Stimulated activated CD4-positive, alpha-beta T cell treated with anti-CD3 and anti-CD28 coated beads, Interleukin-1b, Interleukin-23, amount 100 ng/mL, for 1 hour (primary cell): ENCODE measurements at places on chromosomes 3 and 15.

DNA sequence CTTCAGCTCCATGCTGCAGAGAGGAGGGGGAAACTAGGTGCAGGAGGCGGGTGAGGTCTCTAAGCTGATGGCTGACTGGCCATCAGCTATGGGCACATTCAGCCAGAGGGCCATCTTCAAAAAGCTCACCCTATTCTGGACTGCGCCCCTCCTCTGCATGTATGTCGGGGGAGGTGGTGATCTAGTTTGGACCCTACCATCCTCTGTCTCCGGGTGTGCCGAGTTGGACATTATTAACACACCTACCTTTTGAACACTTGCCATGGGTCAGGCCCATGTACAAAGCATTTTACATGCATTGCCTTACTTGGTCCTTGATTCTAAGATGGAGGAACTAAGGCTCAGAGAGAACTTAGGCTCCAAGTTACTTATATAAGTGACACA, 1.4 kb downstream of the NISCH start:
- no peak for DNase-seq

GRCh38 chr15:31387479-31388118, 61.0 kb downstream of the KLF13 start:
- DNase-seq: no peak

- no peak for DNase-seq
Measured at GRCh38 chr3:71510510-71510909, 73.0 kb downstream of the FOXP1 start.

DNA sequence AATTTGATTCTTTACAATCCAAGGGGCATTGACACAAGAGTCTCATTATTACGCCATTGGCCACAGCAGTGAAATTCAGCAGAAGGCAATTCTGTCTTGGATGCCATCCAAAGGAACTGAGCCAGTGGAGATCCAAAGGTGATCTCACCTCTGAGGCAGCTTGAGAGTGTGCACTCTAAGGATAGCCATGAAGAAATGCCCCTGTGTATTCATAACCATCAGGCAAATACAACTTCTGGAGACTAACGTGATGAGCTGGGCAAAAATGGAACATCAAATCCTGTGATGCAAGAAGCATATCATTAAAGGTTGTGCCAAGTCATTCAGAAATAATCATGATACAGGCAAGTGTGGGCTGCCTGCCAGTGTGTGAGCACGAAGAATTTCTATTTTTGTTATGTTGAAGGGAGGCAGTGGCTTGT, 41.4 kb downstream of the ROBO2 start:
- DNase-seq: no peak

DNA sequence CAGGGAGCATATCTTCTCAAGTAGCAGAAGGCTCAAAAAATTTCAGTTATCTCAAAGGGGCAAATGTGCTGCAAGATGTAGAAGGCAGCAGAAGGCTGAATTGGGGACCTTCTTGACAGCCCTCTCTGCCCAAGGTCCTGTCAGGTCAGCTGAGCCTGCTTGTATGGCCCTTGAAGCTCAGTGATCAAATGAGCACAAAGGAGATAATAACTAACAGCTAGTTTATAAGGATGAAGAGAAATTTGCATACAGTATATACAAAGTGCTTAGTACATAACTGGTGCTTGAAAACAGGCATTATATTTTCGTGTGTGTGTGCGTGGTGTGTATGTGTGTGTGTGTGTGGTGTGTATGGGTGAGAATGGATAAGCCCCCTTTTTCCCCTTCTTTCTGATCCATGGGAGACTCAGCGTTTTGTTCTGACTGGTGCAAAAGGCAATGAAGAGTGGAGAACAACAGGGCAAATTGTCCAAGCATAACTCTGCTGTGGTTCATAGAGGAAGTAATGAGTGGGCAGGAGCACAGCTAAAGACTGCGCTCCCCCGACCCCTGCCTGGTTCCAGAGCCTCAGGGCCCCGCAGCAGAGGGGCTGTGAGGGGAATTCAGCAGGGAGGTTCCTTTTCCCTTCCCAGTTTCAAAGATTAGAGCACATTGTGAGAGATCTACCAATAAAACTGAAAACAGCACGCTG, 356.8 kb upstream of the NR2F2 start:
- DNase-seq: no peak

DNA sequence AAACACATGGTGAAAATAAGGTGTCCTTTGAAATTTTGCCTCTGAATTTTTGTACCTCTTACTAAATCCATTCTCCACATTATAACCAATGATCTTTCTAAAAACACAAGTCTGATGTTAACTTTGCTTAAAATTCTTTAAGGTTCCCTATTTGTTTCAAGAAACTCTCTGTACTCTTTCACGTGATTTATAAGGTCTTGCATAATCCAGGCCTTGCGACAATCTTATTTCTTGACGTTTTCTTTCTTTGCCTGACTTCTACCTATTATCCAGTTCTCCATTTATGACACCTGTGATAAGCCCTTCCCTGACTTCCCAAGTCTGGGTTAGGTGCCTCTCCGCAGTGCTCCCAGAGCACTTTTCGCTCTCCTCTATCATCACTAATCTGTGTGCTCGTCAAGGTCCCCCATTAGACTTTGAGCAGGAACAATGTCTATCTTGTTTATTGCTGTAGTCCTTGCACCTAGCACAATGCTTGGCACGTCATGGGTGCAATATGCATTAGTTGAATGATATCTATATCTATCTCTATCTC, 24.3 kb upstream of the KPNA1 start:
- DNase-seq: no peak

GRCh38 chr3:9883706-9884554, 3.9 kb upstream of the CIDEC start:
- no peak for DNase-seq

- no peak for DNase-seq
Measured at GRCh38 chr15:85767785-85768529, 26.8 kb downstream of the KLHL25 start.

DNA sequence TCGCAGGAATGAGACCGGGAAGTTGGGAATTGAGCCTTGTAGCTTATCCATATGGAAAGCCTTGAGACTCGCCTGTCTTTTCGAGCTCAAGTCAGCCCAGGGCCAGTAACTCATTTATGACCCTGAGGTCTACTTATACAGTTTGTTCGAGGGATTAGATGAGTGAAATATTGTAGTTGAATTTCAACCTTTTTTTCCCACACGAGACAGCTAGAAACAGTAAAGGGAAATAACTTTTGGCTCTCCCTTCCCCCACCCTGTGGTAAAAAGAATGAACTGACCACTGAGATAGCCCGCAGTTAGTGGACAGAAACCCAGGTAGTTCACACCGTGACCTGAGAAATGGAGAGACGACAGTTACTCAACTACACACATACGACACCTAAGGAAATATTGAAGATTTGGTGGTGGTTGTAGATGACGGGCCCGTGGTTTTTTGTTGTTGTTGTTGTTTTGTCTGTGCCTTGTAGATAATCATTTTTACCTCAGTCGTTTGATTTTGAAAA, 841 bp downstream of the EIF3J start:
- no peak for DNase-seq

- no peak for DNase-seq
Measured at GRCh38 chr3:31240874-31241273, 291.9 kb upstream of the STT3B start.

- no peak for DNase-seq
Measured at GRCh38 chr3:79086514-79086913, 681.3 kb downstream of the ROBO1 start.

DNA sequence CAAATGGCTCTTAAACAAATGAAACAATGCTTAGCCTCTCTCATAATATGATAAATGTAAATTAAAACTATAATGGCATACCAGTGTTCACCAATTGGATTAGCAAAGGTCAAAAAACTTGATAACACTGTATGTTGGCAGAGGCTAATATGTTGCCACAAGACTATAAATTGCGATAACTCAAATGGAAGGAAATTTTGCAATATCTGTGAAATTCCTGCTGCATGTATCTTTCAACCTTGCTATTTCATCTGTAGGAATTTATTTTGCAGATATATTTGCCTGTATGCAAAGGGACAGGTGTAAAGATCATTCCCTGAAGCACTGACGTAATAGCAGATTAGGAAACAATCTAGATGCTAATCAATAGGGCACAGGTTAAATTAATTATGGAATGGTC, 191.4 kb upstream of the EIF1B start:
- no peak for DNase-seq

DNA sequence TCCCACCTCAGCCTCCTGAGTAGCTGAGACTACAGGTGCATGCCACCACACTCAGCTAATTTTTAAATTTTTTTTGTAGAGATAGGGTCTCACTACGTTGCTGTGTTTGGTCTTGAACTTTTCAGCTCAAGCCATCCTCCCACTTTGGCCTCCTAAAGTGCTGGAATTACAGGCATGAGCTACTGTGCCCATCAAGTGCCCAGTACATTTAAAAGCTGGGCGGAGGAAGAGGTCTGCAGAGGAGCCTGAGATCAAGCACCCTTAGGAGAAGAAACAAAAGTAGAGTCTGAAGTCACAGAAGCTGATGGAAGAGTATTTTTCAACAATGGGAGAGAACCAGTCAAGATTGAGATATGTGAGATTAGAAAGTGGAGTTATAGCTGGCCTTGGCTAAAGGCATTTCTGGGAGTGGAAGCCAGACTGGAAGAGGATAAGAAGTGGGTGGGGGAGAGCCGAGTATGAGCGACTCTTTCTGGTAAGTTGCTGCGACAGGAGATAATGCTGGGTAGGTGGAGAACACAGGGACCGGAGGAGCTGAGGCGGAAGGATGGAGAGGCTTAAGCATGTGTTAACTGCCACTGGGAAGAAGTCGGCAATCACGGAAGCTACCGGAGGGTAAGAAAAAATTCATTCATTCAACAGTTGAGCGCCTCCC, 782 bp upstream of the IREB2 start:
- no peak for DNase-seq

GRCh38 chr15:73183071-73183470, 130.8 kb downstream of the NEO1 start:
- no peak for DNase-seq

GRCh38 chr3:124032311-124032880, 40.5 kb upstream of the ROPN1 start:
- DNase-seq: no peak

DNA sequence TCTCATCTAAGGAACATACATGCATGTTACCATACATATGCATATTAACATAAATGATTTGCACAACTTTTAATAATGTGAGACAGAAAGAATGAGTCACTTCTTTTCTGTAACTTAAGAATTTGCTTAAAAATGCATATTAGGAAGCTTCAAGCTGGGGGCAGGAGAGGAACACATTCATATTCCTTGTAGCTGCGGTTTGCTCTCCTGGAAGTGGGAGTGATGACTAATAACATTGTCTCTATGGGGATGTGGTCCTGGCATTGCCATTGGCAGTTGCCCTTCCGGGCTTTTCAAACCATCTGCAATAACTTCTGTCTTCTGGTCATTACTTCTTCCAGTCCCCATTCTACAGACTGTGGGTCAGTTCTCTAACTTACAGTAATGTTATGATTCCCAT, 15.6 kb downstream of the CHST2 start:
- no peak for DNase-seq

- no peak for DNase-seq
Measured at GRCh38 chr15:92130906-92131305, 262.8 kb upstream of the ST8SIA2 start.

- no peak for DNase-seq
Measured at GRCh38 chr3:153856932-153857331, 264.3 kb upstream of the ARHGEF26 start.

DNA sequence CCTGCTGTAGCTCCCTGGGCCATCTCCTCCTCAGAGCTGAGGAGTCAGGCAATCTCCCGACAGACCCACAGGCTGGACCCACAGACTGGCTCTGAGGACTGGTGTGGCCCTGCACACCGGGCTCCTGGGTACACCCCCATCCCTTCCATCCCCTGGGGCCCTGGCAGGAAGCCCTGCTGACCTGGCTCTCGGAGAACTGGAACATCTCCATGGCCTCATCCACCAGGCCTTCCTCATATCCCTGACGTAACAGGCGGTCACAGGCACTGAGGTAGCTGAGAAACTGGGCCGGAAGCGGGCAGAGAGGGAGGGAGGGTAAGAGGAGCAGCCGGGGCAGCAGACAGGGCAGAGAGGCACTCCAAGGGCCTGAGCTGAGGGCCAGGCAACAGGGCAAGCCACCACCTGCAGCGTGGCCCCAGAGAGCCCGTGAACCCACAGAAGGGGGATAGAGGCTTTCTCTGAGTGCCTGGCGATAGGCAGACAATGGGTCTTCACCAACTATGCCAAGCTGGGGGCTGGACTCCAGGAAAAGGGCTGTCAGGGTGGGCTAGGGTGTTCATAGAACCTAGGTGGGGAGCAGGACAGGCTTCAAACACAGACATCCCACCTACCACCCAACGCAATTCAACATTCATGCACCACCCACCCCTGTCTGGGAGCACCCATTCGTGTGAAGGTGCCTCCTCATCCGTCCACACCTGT, 17.9 kb downstream of the KBTBD13 start:
- no peak for DNase-seq

DNA sequence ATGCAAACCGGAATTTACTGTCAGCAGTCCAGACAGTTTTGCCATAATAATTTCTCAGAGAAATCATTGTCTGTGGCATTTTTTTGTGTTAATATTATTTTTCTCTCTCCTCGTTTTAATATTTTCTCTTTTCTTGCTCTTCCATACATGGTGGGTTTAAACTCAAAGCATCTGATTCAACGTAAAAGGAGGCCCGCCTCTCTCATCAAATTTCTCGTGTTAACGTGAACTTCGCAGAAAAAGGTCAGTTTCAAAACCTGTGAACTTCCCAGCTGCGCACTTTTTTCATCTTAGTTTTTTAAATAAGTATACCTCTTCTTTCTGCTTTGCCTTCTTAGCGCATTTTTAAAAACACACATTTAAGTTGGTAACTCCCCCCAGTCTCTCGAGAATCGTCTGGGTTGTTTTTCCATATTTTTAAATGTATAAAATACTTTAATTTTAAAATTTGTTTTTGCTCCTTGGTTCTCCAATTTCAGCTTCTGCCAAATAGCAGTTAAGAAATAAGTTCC, 9.1 kb downstream of the SHOX2 start:
- no peak for DNase-seq

GRCh38 chr3:120477781-120478180, 27.0 kb upstream of the FSTL1 start:
- DNase-seq: no peak

- no peak for DNase-seq
Measured at GRCh38 chr15:25455226-25455625, 16.4 kb upstream of the UBE3A start.

DNA sequence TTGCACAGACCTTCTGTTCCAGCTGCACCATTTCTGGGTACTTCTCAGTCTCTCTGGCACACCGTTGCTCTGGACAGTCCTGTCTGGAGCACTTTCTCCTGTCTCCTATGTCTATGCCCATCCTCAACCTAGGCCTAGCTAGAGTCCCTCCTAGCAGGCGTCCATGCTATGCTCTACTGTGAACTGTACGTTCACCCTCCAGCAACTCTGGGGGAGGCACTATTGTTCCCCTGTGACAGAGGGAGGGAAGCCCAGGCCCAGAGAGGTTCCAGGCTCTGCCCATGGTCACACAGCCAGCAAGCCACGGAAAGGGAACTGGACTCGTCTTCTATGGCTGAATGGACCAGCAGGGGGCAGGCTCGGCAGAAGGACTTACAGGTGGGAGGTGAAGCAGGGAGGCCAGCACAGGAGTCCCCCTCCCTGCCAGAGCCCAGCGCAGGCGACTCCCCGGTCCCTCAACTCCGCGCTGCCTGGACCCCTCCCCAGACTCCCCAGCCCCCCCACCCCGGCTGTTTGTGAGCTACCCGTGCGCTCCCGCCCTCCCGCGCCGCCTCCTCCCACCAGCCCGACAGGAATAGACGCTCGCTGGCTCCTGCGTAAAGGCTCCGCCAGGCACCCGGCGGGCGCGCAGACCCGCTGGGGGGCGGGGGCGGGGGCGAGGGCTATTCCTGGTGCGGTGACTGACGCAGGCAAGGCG, 1.7 kb upstream of the LINGO1 start:
- peak; percentile 37 for DNase-seq

GRCh38 chr15:80459380-80459779, 55.2 kb downstream of the ARNT2 start:
- DNase-seq: no peak

GRCh38 chr15:34331809-34332208, 5.8 kb downstream of the SLC12A6 start:
- DNase-seq: no peak
